Activated naive CD8-positive, alpha-beta T cell treated with anti-CD3 and anti-CD28 coated beads, Interleukin-2, amount 50 U/mL, for 16 hours (primary cell): ENCODE measurements at places on chromosomes 13 and 19.

GRCh38 chr13:113951246-113951999 lies 22.5 kb downstream of the C13orf46 start:
- peak; percentile 29 for DNase-seq

DNA sequence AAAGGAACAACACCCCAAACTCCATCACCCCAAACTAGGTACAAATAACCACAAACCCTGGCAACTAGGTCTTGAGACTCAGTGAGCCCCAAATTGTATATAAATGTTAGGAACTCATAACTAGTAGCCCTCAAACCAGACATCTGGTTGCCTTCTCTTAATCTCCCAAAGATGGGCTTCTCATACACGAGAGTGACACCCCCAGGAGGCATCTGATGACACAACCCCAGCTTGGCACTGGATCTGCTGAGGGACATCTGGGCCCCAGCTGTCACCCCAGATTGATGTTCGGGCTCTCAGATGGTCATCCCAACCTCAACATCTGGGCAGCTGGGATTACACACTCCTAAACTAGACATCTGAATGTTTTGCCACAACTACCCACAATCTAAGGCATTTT lies 14.8 kb downstream of the RABAC1 start:
- no peak for DNase-seq

DNA sequence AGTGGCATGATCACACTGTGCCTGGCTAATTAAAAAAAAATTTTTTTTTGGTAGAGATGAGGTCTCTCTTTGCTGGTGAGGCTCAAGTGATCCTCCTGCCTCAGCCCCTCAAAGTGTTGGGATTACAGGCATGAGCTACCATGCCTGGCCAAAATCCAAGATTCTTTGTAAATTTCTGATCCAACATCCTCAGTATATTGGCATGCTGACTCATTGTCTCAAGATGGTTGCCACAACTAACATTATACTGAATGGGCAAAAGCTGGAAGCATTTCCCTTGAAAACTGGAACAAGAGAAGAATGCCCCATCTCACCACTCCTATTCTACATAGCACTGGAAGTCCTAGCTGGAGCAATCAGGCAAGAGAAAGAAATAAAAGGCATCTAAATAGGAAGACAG lies 100.0 kb downstream of the KLF5 start:
- no peak for DNase-seq

- no peak for DNase-seq
These were observed 10.1 kb upstream of the CEACAM19 start for GRCh38 chr19:44661205-44661604.

DNA sequence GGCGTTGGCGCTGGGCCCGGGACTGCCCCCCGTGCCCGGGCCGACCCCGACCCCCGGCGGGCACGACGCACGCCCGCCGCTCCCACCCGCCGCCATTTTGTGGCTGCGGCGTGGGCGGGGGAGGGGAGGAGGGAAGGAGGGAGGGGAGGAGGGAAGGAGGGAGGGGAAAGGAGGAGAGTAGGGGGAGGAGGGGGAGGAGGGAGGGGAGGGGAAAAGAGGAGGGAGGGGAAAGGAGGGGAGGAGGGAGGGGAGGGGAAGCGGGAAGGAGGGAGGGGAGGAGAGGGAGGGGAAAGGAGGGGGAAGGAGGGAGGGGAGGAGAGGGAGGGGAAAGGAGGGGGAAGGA lies at the start of gene BTBD2:
Gene BTBD2, minus strand, starts transcription at position 107 of the 343 bp plus-strand sequence. Its CDS starts 11 bp downstream, at position 96.
- DNase-seq = peak; percentile 16

DNA sequence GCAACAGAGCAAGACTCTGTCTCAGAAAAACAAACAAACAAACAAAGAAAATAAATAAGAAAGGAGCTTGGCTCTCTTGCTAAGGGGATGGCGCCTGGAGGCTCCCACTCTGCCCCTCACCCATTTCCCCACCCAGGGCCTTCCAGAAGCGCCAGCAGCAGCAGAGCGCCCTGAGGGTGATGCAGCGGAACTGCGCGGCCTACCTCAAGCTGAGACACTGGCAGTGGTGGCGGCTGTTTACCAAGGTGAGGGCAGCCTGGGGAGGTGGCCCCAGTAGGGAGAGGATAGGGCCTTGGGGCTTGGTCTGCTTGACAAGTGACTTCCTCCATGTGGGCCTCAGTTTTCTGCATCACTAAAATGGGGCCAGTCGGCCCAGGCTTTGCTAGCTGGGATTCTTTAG lies 59.8 kb downstream of the MYH14 start:
- no peak for DNase-seq

DNA sequence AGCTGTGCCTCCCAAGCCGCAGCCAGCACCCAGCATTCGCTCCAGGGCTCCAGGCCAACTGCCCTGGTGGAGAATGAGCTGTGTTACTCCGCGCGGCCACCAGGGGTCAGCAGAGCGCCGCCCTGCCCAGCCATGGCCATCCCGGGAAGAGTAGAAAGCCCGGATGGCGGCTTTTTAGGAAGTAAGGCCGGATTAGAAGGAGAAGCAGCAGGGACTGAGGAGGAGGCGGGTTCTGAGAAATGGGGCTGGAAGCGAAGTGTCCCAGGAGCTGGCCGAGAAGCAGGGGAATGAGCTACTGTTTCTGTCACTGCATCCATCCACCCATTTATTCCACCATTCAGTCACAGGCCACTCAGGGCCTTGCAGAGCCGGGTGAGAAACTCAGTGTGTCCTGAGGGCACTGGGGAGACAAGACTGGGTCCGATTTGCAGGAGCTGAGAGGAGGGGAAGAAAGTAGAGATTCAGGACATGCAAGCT lies 6.6 kb upstream of the NPAS1 start:
- peak; percentile 13 for DNase-seq

GRCh38 chr13:113936166-113936965 lies 37.5 kb downstream of the C13orf46 start:
- DNase-seq = no peak

GRCh38 chr19:33503030-33503429 lies 18.6 kb downstream of the PEPD start:
- no peak for DNase-seq

GRCh38 chr13:45875951-45876350 lies 24.4 kb upstream of the SIAH3 start:
- DNase-seq = no peak

DNA sequence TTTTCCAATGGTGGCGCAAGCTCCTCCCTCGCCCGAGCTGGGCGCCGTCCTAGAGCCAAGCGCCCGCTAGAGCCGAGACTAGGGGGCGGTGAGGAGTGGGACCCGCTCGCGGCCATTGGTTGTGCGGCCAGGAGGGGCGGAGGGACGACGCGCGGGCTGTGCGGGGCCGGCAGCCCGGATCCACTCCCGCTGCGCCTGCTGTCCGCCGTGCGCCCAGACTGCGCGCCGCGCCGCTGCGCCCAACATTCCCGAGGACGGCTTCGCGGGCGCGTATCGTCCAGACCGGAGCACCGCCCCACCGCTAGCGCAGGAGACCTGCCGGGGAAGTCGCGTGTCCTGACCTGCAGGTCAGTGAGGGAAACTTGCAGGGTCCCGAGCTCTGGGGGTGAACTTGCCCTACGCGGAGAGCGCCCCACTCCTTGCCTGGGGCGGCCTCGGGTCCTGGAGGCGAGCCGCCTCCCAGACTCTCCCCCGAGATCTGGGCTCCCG lies at the start of gene SERTM1:
Gene SERTM1, plus strand, starts transcription at position 183 of the 489 bp plus-strand sequence. CDS start 21,059 bp downstream, outside the sequence.
- no peak for DNase-seq

- DNase-seq = no peak
These were observed 904.3 kb downstream of the DIAPH3 start for GRCh38 chr13:59259165-59260000.

GRCh38 chr19:18712981-18713380 lies 29.5 kb downstream of the CRTC1 start:
- DNase-seq = no peak

DNA sequence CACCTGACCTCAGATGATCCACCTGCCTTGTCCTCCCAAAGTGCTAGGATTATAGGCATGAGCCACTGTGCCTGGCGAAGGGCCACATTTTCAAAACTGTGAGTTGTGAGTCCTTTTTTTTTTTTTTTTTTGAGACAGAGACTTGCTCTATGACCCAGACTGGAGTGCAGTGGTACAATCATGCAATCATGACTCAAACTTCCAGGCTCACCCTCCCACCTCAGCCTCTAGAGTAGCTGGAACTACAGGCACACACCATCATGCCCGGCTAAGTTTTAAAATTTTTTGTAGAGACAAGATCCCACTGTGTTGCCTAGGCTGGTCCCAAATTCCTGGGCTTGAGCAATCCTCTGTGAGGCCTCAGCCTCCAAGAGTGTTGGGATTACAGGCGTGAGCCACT lies 3.8 kb upstream of the MYPOP start:
- DNase-seq = no peak

DNA sequence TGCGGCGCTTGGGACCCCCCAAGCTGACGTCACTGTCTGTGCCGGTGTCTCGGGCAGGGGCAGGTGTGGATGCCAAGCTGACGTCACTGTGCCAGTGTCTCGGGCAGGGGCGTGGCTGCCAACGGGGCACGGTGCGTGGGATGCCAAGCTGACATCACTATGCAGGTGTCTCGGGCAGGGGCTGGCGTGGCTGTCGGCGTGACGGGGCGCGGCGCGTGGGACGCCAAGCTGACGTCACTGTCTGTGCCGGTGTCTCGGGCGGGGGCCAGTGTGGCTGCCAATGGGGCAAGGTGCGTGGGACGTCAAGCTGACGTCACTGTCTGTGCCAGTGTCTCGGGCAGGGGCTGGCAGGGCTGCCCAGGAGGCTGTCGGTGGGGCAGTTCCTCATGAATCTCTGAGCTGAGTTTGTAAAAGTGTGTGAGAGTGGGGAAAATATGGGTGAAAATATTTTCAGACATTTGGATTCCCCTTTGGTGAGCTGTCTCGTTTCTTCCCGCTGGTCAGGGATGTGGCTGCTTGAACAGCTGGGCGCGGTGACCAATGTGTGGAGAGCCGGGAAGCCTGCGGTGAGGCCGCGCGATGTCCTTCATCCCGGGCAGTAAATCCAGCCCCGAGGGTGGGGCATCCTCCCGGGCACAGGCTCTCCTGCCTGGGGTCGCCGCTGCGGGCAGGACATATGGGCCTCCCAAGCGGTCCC lies 25.2 kb downstream of the MCF2L start:
- DNase-seq = no peak

GRCh38 chr19:3411636-3412035 lies 45.3 kb downstream of the NFIC start:
- DNase-seq = no peak

GRCh38 chr13:20801707-20802106 lies 27.9 kb upstream of the EEF1AKMT1 start:
- DNase-seq = no peak

- no peak for DNase-seq
These were observed 4.1 kb downstream of the ATP8A2 start for GRCh38 chr13:25375727-25376358.

DNA sequence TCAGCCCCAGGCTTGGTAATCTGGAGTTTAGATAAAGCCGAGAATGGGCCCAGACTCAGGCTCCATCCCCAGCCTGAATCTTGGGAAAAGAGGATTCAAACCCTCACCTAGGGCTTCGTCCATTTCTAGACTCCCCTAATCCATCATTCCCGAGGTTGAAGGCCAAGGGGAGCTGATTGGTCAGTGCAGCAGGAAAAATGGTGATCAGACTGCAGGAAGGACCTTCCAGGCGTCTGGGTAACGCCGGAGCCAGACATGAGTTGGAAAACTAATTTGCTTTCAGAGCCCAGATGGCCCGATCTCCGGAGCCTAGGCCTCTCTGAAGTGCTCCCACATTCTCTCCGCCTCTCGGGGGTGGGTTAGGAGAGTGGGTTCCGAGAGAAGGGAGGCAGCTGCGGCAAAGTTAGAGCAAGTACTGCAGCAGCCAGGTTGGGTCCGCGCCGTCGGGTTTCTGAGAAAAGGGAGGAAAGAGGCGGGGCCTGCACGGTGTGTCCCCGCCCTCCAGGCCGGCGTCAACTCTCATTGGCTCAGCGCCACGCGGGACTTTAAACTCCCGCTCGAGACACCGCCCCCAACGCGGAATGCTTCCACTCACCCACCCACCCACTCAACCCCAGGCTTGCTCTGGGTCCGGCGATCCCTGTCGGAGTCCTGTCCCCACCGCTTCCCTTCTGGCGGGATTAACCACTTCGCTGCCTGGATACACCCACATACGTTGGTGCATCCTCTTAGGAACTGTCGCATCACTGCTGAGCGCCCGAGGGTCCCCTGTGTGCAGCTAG lies 788 bp upstream of the RTBDN start:
- no peak for DNase-seq

GRCh38 chr13:111483621-111483987 lies 163.2 kb downstream of the TEX29 start:
- no peak for DNase-seq

DNA sequence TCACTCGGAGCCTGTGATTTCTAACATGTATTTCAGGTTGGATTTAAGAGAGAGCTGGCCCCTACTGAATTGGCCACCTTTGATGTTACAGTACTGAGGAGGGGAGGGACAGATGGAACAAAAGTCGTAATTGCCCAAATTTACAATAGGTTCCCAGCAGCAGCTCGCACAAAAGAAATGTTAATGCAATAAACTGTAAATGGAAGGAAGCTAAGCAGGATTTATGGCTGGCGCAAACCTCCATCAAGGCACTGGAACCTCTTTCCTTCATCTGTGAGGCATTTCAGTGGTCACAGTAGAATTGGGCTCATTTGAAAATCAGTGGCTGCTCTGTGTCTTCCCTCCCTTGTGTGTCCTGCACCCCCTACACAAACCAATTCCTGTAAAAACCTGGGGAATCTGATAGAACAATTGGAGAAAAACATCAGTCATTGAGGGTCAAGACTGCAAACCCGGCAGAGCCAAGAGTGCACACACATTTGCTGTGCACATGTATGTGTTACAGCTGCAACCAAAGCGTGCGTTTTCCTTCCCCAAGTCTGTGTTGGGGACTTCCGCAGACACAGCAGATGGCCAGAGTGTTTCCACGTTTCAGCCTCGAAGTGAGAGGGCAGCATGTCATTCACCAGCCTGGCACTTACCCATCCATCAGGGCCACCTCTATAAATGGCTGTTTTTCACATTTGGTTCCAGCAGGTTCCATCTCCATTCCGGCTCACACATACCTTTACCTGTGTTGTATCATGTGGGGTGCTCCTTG lies 192.8 kb downstream of the TM9SF2 start:
- no peak for DNase-seq

DNA sequence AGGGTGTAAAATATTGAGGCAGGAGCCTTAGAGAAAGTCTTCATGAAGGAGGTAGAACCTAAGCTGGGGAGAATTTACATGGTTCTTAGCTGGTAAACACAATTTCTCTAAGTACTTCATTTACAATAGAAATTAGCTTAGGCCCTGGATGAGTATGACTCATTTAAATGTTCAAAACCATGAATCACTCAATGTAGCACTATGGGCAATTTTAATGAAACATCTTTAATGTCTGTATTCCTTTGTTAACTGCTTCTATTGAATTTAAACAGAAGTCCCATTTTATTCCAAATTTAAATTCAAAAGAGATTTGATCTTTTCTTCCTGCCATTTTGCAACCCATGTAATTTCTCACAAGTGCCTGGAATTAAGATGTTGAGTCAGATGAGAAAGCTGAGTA lies 252.1 kb downstream of the RFC3 start:
- no peak for DNase-seq

- DNase-seq = no peak
These were observed 156.3 kb downstream of the NDFIP2 start for GRCh38 chr13:79637133-79637763.
